ENCODE measurements at places on chromosomes 1 and 21.

DNA sequence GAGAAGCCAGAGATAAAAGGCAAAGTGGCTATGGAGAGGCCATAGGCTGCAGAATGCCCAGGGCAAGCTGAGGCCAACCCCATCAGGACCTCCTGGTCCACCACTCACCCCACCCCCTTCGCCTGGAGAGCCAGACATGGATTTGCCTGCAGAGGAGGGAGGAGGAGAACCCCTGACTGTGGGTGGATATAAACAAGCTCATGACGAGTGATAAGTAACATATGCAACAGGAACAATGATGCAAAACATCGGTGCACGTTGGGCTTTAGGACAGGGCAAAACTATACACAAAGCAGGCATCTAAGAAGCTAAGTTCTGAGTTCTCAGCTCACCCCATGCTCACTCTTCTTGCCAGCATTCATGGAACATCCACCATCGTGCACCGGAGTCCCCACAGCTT lies 150.3 kb downstream of the ETS2 start:
- DNase-seq: no peak

DNA sequence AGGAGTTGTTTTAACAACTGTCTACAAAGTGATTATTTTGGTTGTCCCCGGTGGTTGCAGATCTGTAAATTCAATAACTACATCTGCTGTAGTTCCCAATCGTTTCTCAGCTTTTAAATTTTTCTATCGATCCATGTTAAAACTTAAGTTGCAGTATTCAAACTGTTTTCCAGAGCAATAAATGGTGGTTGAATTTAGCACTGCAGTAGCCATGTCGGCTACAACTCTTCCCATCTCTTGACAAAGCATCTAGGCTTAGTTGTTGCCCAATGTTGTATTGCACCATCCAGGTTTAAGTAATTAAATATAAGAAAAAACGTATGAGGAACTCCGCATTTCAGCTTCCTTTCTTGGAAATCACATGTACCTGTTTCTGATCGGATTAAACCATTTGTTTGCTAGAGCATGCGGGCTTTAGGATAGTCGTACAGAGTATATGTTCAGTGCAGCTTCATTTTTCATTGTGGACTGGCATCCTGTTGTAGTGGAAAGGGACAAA lies 996 bp downstream of the CNIH4 start:
- DNase-seq: no peak

GRCh38 chr1:243842978-243843511 lies 7.0 kb downstream of the AKT3 start:
- no peak for DNase-seq

- no peak for DNase-seq
Measured at GRCh38 chr1:244761279-244761678, 74.2 kb upstream of the COX20 start.

GRCh38 chr1:228219962-228220780 lies 12.3 kb downstream of the OBSCN start:
- DNase-seq: no peak

DNA sequence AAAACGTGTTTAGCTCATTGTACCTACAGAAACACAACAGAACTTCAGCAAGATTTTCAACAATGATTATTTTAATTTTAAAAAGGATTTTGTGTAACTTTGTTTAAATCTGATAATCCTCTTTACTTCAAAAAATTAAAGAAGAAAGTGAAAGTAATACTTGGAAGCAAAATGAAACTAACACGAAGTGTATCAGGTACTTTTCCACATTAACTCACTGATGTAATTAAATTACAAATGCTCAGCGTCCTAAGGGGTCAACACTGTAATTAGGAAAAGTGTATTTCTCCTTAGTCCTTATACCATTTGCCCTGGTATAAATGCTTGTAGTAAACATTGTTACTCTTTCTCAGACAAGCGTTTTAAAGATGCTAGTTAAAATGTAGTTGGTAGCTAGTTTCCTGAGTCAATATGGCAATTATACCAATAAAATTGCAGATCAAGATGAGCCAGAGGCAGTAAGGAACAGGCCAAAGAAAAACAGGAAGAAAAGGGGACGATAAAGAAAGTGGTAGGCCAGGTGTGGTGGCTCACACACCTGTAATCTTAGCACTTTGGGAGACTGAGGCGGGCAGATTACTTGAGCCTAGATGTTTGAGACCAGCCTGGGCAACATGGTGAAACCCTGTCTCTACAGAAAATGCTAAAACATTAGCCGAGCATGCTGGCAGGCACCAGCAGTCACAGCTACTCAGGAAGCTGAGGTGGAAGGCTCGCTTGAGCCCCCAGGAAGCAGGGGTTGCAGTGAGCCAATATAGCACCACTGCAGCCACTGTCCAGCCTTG lies 553.0 kb downstream of the SMYD3 start:
- no peak for DNase-seq

Measured in left hindlimb (tissue), 1 donor.